Psoas muscle (tissue), 8 donors: ENCODE measurements at places on chromosomes 3 and 15. TPM values are rescaled to one million over a fixed set of nuclear protein-coding genes. Genes with fewer than 3 reads are reported as not detected.
A peak's percentile ranks its signal among the peaks of the same experiment; 100 is the strongest.

GRCh38 chr3:186247821-186248814 is 113.9 kb downstream of the DGKG start:
- DNase-seq = no peak

- no peak for DNase-seq
Measured at GRCh38 chr3:33149342-33149741, 35.5 kb downstream of the CRTAP start.

- DNase-seq = peak; percentile 70
Measured at GRCh38 chr3:69819282-69819681, 80.0 kb downstream of the MITF start.

DNA sequence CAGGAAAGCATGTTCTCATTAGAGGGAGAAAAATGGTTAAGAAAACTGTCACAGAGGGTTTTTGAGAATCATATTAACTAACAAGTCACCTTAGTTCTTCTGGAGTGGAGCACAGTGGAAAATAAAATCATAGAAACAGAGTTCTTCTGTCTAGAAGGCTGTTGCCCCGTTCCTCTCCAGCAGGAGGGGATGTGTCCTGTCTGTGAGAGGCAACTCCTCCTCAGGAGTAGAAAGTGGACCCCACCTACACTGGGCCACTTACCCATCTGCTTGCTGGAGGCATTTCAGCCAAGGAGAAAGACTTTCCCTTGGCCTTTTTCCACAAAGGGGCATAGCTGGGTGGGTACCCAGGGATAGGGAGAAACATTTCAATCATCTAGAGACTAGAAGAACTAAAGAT is 106.6 kb downstream of the SSR3 start:
- DNase-seq = no peak

DNA sequence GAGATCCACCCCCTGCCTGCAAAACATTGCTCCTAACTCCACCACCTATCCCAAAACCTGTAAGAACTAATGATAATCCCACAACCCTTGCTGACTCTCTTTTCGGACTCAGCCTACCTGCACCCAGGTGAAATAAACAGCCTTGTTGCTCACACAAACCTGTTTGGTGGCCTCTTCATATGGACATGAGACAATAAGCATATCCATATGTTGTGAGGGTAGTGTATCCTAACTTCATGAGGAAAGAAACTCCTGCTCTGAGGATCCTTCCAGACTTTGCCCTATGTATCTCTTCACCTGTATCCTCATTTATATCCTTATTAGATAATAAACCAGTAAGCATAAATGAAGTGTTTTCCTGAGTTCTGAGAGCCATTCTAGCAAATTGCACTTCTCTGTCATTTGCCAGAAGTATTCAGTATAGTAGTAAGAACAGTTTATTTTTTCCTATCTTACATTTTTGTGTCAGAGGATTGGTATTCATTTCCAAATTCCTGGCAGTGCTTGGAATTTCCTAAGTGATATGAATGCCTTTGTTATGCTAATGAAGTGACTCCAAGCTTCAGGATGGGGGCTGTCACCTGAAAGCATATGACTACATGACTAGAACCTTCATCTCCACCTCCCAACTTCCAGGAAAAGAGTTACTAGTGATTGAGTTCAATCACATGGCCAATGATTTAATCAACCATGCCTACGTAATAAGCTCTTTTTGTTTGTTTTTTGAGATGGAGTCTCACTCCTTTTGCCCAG is 30.2 kb downstream of the TTBK2 start:
- DNase-seq = no peak

- DNase-seq = no peak
Measured at GRCh38 chr15:78194568-78194925, 39.8 kb downstream of the ACSBG1 start.

DNA sequence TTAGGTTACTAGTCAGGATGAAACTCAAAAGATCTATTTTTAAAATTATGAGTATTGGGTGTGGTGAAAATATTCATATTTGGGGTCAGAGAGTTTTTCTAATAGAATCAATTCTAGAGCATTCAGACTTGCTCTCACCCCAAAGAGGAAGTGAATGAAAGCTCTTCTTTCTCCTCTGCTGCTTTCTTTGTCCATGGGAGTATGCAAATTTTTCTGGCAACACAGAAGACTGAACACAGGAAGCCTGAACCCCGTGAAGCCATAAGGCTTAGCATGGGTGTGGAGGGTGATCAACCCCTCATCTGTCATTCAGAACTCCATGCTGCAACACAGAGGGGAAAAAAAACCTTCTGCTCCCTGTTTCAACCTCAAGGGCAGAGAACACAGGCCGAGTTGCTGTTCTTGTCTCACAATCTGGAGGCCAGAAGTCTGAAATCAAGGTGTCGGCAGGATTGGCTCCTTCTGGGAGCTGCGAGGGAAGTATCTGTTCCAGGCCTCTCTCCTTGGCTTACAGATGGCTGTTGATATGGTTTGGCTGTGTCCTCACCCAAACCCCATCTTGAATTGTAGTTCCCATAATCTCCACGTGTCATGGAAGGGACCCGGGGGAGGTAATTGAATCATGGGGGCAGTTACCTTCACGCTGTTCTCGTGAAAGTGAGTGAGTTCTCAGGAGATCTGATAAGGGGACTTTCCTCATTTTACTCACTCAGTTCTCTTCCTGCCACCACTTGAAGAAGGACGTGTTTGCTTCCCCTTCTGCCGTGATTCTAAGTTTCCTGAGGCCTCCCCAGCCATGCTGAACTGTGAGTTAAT is 33.7 kb upstream of the CD47 start:
- no peak for DNase-seq

DNA sequence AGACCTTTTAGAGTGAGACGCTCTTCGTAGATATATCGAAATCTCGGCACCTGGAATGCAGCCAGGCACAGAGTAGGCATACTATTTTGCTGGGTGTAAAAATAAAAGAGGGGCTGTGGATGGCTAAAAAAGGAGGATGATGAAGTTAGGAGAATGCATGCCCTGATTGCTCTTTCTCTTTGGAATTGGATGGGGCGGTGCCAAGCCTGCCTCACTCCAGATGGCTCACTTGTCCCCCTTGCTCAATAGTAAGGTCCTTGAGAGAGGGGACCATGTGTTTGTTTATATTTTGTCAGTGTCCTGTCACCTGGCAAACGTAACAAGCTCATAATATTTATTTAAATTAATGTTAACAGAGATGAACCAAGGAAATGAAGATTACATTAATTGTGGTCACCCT is 33.0 kb downstream of the SNRK start:
- peak; percentile 72 for DNase-seq

- DNase-seq = no peak
Measured at GRCh38 chr15:60339236-60339635, 58.5 kb downstream of the ANXA2 start.

DNA sequence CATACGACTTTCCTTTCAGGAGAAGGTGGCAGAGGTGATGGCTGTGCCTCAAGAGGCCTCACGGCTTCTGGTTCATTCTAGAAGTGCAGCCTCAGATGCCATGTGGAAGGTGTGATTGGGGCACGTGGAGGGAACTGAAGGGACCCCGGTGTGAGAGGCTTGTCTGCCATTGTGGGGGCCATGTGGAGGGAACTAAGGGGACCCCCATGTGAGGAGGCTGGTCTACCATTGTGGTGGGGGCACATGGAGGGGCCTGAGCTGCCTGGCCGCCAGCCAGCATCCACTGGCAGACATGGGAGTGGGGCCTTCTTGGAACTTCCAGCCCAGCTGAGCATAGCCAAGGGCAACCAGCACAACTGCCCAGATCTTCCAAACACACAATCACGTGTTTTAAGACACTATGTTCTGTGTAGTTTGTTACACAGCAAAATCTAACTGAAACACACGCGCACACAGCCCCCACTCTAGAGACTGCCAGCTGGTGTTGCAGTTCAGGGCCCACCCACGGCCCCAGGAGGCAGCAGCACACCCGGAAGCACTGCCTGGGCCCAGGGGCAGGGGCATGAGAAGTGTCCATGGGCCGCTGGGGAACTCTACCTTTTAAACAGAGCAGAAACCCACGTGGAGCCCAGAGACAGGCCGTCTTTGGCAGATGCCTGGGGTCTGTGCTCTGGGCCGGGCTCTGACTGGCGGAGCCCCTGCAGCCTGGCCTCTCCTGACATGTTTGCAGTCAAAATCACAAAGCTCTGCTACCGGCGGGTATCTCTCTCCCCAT is 66.8 kb downstream of the IQSEC1 start:
- DNase-seq = no peak

Gene PP2D1
- not detected for polyA plus RNA-seq

- DNase-seq = no peak
Measured at GRCh38 chr15:77975332-77976094, 102.0 kb downstream of the TBC1D2B start.
